ENCODE measurements at places on chromosomes 6 and 20.

DNA sequence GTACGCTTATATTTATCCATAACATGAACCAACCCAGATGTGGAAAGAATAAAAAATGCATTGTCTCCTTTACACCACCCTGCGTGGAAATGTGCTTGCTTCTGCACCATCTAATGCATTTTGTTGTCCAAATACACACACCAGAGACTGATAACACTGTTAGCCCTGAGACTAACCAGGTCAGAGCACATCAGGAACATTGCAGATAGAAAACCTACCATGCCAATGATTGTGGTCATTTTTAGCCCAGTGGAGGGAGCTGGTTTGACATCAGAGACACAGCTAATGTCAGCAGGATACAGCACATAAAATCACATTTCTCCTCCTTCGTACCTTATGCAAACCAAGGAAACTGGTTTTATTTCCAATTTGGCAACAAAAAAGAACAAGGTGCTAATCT, 528.7 kb downstream of the DOK5 start:
- no peak for DNase-seq

- DNase-seq, result no peak
Observed at GRCh38 chr6:168080393-168081077, 1.5 kb upstream of the FRMD1 start.

GRCh38 chr6:2990932-2991506, 8.7 kb upstream of the NQO2 start:
- DNase-seq, result no peak

DNA sequence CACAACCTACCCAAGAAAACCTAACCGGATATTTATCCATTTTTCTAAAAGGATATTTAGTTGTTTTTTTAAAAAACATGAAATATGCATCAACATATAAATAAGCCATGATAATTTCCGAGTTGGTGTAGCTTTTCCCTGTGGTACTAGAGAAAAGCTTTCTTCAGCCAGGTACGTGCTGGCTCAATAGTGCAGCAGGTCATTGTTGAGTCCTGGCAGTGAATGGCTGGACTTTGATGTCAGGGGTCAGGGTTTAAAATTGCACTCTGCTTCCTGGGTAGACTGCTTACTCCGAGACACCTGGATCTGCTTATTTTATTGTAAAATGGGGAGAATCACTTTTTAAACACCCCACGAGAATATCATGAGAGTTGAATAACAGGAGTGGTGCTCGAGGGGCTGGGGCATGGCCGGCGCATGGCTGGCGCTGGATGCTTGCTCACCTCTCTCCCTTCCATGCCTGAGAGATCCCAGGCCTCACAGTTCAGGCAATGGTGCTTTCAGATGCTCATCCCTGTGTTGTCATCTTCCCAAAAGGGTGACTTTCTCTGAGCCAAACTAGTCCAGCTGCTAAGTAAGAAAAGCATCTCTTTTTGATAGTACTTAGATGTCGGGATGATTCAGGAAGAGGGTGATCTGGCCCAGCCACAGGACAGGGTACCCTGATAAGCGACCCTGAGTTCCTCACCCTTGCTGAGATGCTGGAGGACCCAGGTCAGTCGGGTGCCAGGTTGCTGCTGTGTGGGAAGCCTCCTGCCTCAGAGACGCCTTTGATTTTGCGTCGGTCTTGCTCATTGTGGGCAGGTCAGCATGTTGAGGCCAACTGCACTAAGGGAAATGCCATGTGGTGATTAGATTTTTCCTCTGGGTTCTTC, 269.1 kb upstream of the FOXQ1 start:
- no peak for DNase-seq

DNA sequence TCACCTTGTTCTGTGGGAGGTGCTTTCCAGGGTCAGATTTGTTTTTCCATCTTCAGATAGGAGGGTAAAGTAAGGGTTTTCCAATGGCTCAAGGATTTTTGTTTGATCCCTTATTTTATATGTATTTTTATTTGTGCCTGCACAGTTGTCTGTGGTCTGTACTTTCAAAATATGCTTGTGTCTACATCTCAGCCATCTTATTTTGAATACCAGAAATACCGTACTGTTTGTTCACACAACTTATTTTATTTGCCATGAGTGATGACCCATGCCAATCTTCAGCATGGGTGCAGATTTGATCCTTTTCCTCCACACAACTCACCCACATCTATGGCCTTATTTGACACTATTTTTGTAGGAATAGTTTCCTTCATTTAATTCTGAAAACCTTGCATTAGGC, 72.2 kb upstream of the PTCHD4 start:
- no peak for DNase-seq

DNA sequence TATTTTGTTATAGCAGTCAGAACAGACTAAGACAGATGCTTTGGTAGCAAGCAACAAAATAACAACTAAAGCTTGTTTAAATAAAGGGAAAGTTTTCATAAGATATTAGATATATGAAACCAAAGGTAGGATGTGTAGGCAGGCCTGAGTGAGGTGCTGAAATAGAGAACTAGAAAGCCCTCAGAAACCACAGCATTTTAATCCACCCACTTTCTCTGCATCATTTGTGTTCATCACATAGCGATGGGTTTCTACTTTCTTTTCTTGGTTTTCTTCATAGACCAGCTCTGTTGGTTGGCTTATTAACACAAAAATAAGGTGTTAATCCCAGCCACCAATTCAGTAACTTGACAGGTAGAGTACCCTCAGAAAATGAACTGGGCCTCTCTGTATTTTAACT, 58.6 kb downstream of the RPS12 start:
- DNase-seq, result no peak

- DNase-seq, result no peak
Observed at GRCh38 chr6:170019818-170020583, 268.6 kb downstream of the ERMARD start.

DNA sequence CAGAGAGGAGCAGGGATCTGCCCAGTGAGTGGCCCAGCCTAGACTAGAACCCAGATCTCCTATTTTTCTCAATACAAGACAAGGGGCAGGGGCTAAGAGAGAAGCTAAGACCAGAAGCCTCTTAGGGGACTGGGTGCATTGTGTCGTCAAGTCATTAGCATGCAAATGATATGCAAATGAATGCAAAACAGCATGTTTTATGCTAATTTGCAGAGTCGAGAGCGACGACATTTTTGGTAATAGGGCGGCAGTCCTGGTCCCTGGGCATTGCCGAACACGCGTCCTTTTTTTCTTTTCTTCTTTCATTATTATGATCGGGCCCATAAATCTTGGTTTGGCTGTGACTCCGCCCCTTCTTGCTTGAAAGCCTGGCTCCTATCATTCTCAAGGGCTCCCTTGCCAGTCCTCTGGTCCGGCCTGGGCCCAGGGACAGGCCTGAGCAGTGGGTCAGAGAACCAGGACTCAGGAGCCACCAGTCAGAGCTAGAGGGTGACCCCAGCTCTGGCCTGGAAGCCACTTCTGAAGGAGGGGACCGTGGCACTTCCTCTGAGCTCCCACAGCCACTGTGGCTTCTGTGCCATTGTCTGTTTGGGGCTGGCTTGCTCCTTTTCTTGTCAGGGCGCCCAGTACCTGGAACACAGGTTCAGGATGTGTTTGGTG, 32.0 kb upstream of the SCRT2 start:
- DNase-seq, result no peak

GRCh38 chr6:37452522-37452921, 19.5 kb downstream of the CMTR1 start:
- no peak for DNase-seq

GRCh38 chr6:112744827-112745226, 397.7 kb downstream of the RFPL4B start:
- no peak for DNase-seq

DNA sequence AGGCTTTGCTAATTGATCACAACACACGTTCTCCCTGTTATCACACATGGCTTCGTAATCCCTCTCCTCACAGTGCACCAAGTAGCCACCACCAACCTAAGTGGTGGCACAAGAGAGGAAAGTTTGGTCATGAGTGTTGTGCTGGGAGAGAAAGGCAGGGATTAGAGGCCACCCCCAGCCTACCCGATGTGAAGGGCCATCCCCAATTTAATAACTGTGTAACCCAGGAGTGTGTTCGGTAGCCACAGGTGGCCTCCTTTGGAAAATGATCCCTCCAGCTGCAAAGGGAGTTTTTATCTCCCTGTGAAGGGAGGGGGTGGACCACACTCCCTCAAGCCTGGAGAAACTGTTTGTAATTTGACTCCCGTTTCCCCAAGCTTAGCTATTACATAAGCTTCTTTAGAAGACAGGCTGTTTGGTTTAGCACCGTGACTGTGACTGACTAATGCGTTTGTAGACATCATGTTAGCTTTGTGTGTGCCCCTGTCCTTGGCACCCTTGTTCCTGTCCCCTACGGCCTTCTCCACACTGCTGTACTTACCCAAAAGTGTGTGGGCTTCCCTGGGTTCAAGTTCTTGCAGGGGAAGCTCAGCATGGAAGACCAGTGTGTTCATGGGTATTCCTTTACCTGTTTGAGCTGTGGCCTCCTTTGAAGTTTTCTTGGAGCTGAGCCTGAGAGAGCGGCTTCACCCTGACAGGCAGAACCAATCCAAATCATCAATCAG, 20.6 kb downstream of the PPP1R16B start:
- no peak for DNase-seq

DNA sequence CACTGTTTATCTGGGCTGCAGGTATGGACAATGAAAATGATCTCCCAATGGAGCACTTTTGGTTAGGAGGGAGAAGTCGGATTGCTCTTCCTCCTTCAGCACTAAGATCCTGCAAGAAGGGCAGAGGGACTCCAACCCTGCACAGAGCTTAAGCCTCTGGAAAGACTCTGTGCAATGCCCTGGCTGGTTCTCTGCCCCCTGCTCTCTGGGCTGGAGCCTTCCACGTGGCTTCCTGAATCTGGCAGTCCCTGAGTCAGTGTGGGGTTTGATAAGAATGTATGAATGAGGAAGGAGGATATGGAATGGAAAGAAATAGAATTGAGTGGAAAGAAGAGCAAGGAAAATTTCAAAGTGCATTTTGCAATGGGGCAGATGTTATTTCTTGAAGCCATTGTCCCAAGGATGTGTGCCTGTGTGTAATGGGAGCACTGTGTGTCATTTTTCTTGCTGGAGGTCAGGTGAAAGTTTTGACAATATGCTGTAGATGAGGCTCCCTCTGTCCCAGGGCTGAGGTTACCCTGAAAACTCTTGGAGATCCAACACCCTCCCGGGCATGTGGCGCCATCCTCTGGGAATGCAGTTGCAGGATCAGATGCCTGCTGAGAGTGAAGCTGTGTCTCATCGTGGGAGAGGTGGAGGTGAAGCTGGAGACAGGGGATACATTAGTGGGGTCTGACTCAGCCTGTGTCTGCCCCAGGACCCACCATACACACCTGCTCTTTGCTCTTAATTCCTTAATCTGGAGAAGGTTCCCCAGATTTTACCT, 16.3 kb upstream of the CST9L start:
- no peak for DNase-seq

DNA sequence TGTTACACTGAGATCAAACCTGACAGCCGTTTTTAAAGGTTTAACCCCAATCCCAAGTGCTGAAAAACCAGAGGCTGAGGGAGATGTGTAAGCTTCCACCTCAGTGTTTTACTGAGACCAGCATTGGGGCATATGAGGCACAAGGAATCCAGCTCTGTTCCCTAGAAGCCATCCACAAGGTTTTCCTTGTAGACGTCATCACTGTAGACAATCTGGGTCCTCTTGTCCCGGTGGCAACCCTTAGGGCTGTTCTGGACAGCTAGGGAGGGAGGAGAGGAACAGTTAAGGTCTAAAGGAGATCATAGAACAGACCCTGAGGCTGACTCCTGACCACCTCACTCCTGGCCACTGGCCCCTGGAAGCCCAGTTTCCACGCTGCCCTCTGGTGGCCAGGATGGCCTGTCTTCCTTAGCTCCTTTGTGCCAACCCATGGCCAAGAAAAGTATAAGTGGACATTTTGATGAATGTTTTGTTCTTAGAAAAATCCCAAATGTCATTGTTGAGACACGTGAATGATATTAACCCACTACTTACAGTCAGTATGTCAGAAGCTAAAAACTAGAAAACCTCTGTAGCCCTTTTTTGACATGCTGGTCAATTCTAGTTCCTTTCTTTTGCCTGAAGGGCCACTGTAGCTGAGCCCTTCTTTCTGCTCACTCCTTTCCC, 6.4 kb downstream of the CFB start:
- DNase-seq, result no peak

DNA sequence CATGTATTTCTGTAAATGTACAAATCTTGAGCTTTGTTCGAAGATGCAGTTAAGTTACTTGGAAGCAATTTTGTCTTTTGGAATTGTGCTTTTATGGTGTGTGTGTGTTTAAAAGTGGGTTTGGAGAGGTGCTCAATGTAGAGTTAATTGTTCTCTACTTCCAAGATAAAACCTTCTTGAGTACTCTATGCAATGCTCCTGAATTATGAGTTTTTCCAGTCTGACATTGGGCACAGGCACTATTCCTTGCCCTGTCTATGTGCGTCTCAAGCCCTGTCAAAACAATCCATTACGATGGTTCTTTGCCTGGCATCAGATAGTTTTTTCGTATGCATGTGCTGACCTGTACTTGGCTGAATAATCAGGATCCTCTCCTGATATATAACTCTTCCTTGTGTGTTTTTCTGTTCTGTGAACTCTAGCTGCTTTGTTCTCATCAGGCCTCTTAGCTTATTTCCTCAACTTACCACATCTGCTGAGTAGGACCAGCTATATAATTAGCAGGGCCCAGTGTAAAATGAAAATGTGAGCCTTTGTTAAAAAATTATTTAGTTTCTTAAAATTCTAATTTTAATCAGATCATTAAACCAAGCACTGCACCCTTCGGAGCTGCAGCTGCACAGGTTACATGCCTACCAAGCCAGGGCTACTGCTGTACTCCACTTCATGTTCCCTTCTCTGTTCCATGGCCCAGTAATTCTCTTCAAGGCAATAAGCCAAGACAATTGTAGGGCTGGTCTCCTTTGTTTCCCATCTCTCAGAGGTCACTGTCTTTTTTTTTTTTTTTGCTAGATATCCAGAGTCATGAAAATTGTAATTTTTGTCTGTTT, 160.1 kb downstream of the ZFAND3 start:
- DNase-seq, result no peak

DNA sequence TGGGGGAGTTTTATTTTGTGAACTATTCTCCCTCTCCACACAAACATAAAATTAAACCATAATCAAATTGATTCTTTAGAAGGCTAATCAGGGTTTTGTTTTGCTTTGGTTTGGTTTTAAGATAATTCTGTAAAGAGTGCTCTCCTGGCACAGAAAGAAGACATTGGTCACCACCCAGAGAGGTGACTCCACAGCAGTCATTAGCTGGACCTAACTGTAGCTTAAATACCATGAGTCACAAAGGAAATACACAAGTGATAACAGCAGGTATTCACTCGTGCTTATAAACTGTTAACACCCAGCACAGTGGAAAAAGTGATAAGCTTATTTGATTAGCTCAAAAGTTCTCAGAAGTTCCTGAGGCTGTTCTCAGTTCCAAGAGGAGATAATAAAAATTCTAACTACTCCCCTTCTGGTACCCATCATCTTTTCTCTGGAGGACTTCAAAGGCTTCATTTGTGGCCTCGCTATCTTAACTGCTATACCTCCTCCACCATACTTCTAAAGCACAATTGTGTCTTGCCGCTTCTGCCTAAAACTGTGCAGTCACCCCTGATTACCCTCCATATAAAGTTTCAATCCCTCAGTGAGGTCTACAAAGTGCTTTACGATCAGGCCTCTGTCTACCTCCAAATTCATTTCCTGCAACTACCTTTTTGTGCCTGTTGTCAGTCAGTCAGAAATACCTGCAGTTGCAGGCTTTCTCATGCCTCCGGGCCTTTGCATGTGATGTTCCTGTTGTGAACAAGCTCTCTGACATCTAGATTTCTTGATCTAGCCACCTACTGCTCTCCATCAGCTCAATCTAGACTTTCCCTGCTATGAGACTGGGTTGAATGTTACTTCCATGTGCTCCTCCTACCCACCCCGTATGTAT, 201.1 kb downstream of the SAMD5 start:
- DNase-seq, result no peak

GRCh38 chr20:44576297-44576696, 6.1 kb upstream of the PKIG start:
- no peak for DNase-seq

- no peak for DNase-seq
Observed at GRCh38 chr6:108581237-108581931, 20.7 kb downstream of the FOXO3 start.

All from stimulated activated CD8-positive, alpha-beta memory T cell treated with anti-CD3 and anti-CD28 coated beads, Interleukin-15, amount 100 ng/mL, for 24 hours (primary cell).